Activated T-cell treated with anti-CD3 and anti-CD28 coated beads, Interleukin-2, amount 50 U/mL, for 4 hours (primary cell): ENCODE measurements at places on chromosomes 13 and 19.

DNA sequence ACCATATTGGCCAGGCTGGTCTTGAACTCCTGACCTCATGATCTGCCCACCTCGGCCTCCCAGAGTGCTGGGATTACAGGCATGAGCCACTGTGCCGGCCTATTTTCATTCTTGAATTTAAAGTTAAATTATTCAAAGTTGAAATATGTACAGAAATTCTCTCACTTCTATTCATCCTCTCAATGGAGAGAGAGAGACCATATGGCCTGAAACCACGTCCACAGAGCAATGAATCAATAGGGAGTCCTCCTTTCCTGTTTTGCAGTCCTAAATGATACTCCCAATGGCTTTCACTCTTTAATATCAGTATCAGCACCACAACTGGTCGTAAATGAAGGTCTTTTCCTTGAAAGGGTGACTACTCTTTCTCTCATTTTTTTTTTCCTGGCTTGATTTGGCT is 30.5 kb upstream of the KCTD4 start:
- DNase-seq, result no peak

DNA sequence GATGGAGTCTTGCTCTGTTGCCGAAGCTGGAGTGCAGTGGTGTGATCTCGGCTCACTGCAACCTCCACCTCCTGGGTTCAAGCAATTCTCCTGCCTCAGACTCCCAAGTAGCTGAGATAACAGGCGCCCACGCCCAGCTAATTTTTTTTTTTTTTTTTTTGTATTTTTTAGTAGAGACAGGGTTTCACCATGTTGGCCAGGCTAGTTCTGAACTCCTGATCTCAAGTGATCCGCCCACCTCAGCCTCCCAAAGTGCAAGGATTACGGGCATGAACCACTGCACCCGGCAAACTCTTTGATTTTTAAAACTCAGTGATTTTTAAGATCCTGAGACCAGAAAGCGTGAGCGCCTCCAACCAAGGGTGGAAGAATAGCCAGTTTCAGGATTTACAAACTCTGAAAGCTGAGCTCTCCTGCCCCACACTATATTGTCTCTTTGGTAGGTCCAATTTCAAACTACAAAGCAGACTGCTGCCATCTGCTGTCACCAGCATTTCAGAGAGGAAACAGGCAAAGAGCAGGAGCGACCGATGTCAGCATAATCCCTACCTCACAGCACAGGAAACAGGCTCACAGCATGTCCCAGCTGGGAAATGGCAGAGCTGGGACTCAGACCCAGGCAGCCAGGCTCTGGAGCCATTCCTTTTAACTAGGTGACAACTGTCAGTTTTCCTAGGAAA is 9.2 kb downstream of the NOSIP start:
- no peak for DNase-seq

- no peak for DNase-seq
These were observed 129.0 kb downstream of the DNAJC3 start for GRCh38 chr13:95805921-95806320.

- DNase-seq, result no peak
These were observed 5.8 kb upstream of the MKNK2 start for GRCh38 chr19:2056837-2057192.

GRCh38 chr19:48364598-48365348 is 606 bp downstream of the SYNGR4 start:
- DNase-seq, result peak; percentile 9
